Colonic mucosa (tissue), 4 donors: ENCODE measurements at places on chromosomes 11 and 22. TPM values are rescaled to one million over a fixed set of nuclear protein-coding genes. Genes with fewer than 3 reads are reported as not detected.

The OR2AG2 gene
- not detected for total RNA-seq

- no peak for DNase-seq
These were observed 626 bp downstream of the DNAL4 start for GRCh38 chr22:38793317-38793716.

The USH1C gene
- total RNA-seq: 161 TPM

The VPREB1 gene
- not detected for total RNA-seq
